ENCODE measurements at places on chromosomes 3 and 15.

- no peak for DNase-seq
Measured at GRCh38 chr3:189322339-189322738, 150.6 kb downstream of the TPRG1 start.

- no peak for DNase-seq
Measured at GRCh38 chr3:138081371-138082084, 33.9 kb downstream of the DZIP1L start.

DNA sequence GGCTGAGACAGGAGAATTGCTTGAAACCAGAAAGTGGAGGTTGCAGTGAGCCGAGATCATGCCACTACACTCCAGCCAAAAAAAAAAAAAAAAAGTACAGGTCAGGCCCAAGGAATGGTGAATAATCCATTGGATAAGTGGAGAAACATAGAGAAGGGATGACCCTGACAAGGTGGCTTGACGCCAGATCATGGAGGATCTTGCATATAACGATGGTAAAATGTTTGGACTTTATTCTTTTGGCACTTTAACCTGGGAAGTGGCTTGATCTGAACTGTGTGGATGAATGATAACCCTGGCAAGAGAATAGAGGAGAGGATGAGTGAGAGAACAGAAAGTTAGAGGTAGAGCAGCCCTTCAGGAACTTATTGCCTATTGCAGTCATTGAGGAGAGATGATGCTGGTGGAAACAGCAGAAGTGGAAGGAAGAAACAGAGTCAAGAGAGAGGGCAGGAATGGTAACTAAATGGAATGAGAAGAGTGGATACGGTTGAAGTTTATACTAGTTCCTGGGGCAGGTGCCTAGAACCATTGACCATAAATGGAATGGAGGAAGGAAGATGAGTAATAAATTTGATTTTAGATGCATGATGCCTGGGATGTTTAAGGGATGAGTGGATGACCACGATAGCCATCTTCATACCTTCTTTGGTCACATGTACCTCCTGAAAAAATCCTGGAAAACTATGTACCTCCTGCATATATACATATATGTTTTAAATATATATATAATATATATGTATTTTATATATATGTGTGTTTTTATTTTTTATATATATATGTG, 57.8 kb downstream of the BLM start:
- no peak for DNase-seq

GRCh38 chr3:122469659-122470058, 45.1 kb downstream of the KPNA1 start:
- no peak for DNase-seq

All from stimulated activated CD8-positive, alpha-beta memory T cell treated with anti-CD3 and anti-CD28 coated beads, Interleukin-7, amount 100 ng/mL, for 1 hour (primary cell).